Stimulated activated CD4-positive, alpha-beta T cell treated with anti-CD3 and anti-CD28 coated beads, Interleukin-1b, Interleukin-23, amount 100 ng/mL, for 24 hours (primary cell): ENCODE measurements at places on chromosomes 3 and 15.

DNA sequence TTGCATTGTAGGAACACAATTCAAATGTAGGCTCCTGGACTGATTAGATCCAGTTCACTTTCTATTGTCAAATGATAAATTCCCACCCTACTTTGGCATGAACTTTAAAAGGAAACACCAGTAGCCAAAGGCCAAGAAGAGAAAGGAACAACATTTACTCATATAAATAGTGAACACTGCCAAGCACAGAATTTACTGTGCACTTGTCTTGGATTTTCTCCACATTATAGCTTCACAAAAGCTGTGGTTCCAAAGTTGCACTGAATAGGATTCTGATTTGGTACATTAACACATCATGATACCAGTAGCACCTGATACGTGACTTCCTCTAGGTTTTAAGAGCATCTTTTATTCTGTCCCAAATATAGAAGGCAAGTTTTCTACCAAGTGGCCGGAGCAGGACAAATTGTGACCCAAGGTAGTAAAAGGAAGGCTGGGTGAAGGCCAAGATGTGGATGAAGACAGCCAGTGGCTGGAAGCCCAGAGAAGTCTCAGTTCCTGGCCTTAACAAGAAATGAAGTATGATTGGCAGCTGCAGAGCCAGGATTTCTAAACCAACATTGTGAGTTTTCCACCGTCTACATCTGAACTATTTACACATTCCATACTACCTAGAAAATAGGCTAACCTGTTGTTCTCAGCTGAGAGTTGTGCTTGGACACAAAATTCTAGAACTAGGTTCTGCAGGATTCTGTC lies 206.7 kb downstream of the THRB start:
- DNase-seq: no peak

DNA sequence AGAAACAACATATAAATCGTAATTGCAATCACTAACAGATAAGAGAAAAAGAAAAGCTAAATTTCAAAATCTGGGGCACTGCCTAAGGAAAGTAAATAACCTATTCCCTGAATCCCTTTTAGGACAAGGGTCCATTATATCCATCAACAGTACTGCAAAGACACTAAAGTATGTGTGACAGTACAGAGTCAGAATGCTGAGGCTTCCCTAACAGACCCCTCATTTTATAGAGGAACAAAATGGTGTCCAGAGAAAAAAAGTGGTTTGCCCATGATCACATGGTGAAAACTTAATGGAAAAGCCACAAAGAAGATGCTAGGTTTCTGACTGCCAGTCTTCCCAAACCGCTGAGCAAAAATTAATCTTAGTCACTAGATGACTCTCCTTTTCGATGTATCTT lies 93.8 kb downstream of the DHX30 start:
- no peak for DNase-seq

DNA sequence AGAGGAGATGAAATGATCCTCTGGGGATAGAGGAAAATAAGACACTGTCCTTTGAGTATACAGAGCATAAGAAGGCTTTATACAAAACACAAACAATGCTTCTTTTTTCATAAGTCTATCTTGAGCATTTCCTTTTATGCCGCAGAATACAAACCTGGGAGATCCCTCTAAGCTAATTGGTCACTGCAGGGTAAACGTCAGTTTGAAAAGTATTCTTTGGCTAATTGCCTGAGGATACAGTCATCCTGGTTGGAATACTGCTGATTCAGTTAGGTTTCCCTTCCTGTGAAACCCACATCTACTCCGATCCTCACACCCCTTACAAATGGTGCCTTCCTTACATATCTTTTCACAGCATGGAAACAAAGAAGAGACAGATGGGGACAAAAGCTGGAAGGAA lies 10.6 kb downstream of the WNT5A start:
- DNase-seq: no peak

DNA sequence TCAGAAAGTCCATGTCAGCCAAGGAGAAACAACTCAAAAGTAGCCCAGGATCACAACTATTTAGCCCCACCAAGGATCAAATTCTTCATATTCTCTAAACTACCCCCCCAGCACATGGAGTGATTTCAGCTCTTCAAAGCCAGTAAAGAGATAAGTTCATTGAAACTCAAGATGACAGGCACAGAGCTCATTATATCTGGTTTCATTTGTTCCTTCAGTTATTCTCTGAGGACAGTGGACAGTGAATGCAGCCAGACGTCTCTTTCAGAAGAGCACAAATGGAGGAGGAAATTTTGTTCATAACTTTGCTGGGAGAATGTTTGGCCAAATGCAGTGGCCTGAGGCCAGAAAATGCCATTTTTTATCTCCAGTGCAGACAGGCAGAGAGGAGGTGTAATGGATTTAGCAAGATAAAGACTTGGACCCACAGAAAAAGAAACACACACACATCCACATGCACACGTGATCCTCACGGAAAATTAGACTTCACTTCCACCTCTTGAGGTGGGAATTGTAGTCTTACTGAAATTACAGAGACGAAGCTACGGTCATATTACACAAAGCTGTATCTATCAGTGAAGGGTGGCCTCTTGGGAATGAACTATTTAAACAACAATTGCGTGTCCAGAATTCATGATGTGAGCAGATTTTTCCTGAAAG lies 64.6 kb downstream of the HES1 start:
- DNase-seq: no peak

DNA sequence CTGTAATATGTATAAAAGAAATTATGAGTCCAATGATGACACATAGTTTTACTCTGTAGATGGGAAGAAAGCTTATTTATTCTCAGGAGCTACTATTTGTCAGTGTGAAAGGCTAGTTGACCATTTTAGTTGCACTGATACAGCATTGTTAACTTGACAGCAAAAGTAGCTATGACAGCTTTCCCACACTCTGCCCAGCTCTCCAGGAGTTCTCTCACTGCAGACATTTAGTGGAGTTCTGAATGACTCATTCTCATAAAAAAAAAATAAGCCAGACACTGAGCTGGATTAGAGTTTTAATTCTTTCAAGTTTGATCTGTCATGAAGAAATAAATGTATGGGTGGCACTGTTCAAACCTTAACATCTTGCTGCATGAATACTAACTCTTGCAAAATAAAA lies 77.2 kb upstream of the CFAP20DC start:
- no peak for DNase-seq

DNA sequence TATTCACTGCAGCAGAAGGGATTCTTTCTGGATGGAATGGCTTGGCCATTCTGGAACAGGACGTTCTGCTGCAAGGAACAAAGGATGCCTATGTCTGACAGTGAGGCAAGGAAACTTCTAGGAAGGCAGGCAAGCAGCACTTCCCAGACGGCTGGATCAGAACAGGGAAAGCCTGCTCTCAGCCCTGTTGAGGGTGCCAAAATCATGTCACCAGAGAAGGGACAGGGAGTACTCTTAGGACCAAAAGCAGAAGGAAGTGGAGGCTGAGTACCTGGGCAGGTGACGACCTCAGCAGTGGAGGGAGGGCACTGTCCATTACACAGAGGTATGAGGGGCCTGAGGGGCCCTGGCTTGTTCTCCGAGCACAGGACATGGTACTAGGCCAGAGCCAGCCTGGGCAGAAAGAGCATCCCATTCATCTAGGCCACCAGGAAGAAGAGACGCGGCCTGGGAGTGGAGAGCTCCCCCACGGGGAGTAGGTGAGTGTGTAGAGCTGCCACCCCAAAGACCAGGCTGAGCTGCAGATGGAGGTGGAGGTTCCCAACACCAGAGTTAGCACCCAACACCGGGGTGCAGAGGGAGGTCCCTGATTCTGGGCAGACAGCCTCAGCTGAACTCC lies 9.6 kb downstream of the KLF15 start:
- no peak for DNase-seq

DNA sequence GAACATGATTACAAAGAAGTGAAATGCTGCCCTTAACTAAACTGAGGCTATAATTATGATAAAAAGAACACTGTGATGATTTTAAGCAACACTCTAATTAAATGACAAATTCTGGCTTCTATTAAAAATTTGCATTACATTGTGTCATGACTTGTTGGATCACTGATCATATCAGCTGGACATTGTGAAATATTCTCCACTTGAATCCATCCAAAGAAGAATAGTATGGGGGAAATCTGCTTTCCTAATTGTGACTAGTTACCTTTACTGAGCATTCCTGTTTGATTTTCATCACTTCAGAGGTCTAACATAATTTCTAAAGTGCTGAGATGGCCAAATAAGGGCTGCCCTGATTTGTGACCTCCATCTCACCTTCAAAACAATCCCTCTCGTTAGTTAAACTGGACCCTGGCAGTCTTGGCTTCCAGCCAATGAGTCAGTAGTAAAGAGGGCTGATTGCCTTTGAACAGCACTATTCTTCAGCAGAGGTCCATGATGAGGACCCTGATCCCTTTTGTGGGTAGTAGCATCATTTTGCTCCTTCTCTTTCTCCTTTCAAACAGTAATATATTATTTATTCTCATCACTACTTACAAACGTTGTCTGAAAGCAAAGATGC lies 53.5 kb upstream of the LEKR1 start:
- DNase-seq: no peak

DNA sequence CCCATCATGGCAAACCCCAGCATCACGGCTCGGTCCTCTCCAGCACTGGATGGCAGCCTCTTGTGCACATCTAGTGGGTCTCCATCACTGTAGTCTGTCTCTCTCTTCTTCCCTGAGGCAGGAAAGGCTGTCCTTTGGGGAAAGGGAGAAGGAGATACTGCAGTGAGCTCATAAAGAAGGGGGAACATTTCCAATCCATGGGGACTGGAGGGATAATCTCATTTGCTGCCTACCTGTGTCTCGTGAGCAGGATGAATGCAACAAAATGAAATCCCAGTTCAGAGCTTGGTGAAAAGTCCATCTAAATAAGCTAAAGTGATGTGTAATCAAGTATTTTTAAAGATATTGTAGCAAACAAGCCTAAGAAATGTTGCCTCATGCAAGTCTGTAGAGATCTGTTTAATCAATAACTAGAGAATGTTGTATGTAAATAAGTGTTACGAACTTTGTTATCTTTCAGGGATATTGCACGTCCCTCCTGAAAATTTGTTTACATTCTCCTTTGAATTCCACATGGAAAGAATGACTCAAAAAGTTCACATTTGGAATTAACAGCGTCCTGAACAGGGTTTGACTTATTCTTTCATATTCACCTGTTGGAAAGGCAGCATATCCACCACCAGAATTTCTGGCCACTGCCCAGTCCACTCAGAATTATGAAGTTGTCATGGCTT lies at the start of gene KCNMB3:
KCNMB3 (minus strand) TSS at position 312 of the 674 bp plus-strand sequence; CDS start at position 188, 124 bp downstream.
- no peak for DNase-seq

DNA sequence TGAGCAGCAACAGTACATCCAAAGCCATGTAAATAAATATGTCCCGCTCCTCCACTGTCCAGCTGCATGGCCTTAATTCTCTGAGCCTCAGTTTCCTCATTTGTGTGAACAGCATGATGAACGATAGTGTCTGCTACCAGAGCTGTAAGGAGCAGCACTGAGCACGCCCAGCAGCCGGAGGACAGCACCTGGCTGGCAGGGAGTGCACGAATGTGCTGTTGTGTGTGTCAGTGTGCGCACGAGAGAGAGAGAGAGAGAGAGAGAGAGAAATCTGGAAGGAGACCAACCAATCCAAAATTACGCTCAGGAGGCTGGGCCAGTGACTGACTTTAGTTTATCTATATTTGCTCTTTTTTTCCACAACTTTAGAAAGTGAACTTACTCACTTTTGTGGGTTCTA lies 26.6 kb upstream of the PLXNA1 start:
- no peak for DNase-seq

DNA sequence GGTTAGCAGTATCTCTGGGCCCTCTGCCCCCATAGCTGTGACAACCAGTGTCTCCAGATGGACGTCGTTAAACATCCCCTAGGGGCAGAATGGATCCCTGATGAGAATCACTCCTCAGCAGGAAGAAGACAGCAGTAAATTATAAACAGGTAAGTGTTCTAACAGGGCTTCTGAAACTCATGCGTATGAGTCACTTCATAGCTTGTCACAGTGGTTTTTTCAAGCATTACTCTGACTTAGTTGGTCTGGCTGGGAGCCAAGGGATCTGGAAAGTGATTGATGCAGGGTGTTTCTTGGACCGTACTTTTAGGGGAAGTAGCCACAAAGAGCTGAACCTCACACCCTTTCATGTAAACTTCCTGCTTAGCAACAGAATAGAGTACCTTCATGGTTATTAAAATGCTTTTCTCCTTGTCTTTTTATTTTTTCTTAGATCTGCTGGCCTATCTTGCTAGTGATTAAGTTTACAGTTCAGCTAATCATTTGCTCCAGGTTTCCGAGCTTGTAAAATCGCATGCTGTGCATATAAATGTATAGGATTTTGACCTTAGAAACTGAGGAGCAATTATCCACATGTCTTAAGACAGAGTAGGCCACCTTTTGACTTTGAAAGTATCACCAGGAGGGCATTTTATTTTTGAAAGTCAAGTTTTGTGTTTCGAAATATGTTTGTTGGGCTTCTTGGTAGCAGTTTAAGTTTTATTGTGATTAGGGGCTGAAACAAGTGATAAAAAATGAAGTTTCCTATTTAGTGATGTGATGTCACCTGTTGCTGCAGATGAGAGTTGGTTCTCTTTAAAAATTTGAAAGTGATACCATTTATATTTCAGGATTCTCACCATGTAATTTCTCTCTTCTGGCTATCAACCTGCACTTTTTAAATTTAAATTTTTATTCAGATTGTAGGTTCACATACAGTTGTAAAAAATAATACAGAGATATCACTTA lies 333.9 kb downstream of the PTPRG start:
- DNase-seq: peak; percentile 8

GRCh38 chr15:62380011-62380410 lies 214.9 kb upstream of the C2CD4B start:
- no peak for DNase-seq

- no peak for DNase-seq
These were observed 200.5 kb downstream of the ITPR1 start for GRCh38 chr3:4693620-4694019.

- no peak for DNase-seq
These were observed 345.1 kb downstream of the IL5RA start for GRCh38 chr3:2765002-2765579.

- no peak for DNase-seq
These were observed 9.4 kb downstream of the TGFBR2 start for GRCh38 chr3:30615615-30616346.

DNA sequence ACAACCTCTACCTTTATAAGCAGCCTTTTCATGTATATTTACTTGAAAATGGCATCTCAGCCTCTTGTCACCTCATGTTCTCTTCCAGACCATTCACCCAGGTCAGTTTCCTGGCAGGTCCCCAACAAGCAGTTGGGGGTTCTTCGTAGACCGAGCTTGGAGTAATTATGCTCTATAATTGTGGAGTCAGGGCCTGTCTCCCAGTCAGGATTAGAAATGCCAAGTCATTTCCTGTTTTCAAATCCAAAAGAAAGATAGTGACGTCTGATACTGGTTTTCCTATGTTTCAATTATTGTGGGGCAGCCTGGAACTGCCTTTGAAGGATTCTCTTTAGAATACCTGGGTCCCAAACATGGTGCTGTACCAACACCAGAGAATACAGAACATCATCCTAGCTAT lies 430.6 kb downstream of the MECOM start:
- DNase-seq: no peak

DNA sequence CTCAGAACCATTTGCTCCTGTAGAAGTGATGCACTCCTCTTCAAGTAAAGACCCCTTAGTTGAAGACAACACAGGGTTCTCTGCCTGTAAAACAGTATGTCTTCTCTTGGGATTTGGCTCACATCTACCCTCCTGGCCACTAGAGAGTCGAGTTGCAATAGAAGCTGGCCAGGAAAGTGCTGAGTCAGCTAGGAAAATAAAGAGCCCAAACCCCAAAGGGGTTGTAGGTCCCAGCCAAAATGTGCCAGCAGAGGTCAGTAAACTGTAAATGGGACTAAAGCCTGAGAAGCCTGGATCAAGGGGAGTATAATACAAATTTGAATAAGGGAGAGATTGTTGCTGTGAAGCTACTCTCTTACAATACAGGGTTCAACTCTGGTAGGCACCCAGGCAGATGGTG lies 37.2 kb upstream of the THBS1 start:
- no peak for DNase-seq
